ENCODE measurements at places on chromosomes 7 and 10.

- H3K27ac ChIP-seq: no peak overlapping the region
- H3K4me3 ChIP-seq: no peak overlapping the region
- peaks cover 59% of the 10 kb centered on the region for H3K4me1 ChIP-seq
- DNase-seq: no peak
- H3K27me3 ChIP-seq: no peaks in the 10 kb centered on the region
- no peaks in the 10 kb centered on the region for H3K36me3 ChIP-seq
Observed at GRCh38 chr10:74859546-74859945, 33.1 kb downstream of the KAT6B start.

- DNase-seq: no peak
- H3K36me3 ChIP-seq: no peaks in the 10 kb centered on the region
- H3K27ac ChIP-seq: no peak overlapping the region
- H3K4me3 ChIP-seq: no peak overlapping the region
- no peaks in the 10 kb centered on the region for H3K4me1 ChIP-seq
Observed at GRCh38 chr7:134365341-134366054, 48.8 kb upstream of the SLC35B4 start.

DNA sequence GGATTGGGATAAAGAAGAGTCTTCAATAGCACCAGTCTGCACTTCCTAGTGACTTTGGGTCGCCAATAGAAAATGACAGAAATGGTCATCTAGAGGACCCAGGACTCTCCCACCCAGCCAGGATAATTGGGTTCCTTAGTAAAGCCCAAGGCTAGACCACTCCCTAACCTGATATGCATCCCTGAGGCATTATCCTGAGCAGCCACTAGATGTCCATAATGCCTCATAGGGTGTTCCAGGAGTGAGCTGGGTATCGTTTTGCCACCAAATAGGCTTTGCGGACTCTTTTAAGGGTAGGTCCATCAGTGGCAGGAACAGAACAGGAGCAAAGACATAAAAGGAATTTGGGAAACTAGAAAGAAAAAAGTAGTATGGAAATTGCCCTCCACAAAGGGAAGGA is 4.5 kb upstream of the LRRC4 start:
- H3K27me3 ChIP-seq: peaks cover under 1% of the 10 kb centered on the region
- no peak overlapping the region for H3K27ac ChIP-seq
- DNase-seq: no peak
- H3K4me3 ChIP-seq: no peak overlapping the region
- H3K4me1 ChIP-seq: peaks cover 12% of the 10 kb centered on the region
- H3K36me3 ChIP-seq: no peaks in the 10 kb centered on the region

DNA sequence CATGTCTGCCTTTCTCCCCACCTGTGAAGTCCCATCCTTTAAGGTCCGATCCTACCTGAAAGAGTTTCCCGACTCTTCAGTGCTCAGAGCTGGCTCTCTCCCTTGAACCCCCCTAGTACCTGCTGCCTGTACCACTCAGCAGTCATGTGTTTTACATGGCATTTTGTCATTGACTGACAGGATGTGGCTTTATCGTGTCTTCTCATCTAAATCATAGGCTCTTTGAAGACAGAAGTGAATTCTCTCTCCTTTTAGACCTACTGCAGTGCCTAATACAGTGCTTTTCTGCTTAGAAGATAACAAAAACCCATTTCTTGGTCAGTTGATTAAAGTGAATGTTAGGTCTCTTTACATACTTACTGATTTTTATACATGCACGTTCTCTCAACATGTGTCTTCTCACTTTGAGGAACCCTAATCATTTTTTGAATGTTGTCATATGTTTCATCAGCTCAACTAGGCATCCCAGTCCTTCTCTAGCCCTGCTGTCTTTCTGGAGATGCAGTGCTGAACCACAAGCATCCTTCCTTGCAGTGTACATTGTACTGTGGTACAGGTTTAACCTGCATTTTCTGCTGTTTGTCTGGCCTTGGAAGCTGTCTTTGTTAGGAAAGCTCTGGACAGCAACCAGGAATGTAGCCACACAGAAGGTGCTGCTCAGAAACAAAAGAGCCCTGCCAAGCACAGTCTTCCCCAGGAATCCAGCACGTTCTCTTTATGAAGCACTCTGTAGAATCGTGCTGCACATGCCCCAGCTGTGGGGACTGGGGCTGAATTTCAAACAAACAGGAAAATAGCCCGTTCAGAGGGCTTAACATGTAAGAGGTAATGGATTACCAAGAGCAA is 28.1 kb upstream of the LRRC4 start:
- H3K36me3 ChIP-seq: no peaks in the 10 kb centered on the region
- H3K27ac ChIP-seq: peak overlapping the region; percentile 52
- H3K4me1 ChIP-seq: peaks cover 38% of the 10 kb centered on the region

DNA sequence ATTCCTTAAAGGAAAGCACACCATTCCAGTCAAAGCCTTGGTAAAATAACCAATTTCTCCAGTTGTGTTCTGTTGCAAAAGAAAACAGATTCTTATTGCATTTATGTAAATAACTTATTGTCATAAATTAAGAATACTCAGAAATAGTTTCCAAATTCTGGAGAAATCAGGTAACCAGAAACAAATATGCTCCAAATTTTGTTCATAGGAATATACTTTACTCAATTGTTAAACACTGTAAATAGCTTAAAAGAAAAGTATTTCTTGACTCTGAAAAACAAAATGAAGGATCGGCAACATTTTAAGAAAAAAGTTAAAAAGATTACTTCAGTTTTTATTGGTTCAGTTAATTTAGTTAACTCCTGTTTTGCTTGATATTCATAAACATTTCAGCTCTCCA is 67.1 kb upstream of the PIK3CG start:
- no peaks in the 10 kb centered on the region for H3K36me3 ChIP-seq
- no peaks in the 10 kb centered on the region for H3K27me3 ChIP-seq
- no peak overlapping the region for H3K27ac ChIP-seq
- H3K4me3 ChIP-seq: no peak overlapping the region
- H3K4me1 ChIP-seq: no peaks in the 10 kb centered on the region

- H3K27me3 ChIP-seq: no peaks in the 10 kb centered on the region
- H3K4me3 ChIP-seq: no peak overlapping the region
- H3K4me1 ChIP-seq: no peaks in the 10 kb centered on the region
- DNase-seq: no peak
Observed at GRCh38 chr10:52334595-52334994, 20.5 kb downstream of the DKK1 start.

- peaks cover 3% of the 10 kb centered on the region for H3K4me1 ChIP-seq
- H3K36me3 ChIP-seq: peaks cover 5% of the 10 kb centered on the region
- H3K27ac ChIP-seq: no peak overlapping the region
- no peak overlapping the region for H3K4me3 ChIP-seq
Observed at GRCh38 chr10:11454958-11455566, 156.4 kb downstream of the USP6NL start.

- H3K4me3 ChIP-seq: no peak overlapping the region
- no peaks in the 10 kb centered on the region for H3K36me3 ChIP-seq
- DNase-seq: no peak
- no peak overlapping the region for H3K27ac ChIP-seq
- H3K4me1 ChIP-seq: no peaks in the 10 kb centered on the region
- H3K27me3 ChIP-seq: peaks cover 2% of the 10 kb centered on the region
Observed at GRCh38 chr10:125105706-125106255, 54.6 kb downstream of the CTBP2 start.

- no peaks in the 10 kb centered on the region for H3K36me3 ChIP-seq
- H3K27ac ChIP-seq: no peak overlapping the region
- no peaks in the 10 kb centered on the region for H3K27me3 ChIP-seq
- no peak for DNase-seq
- H3K4me3 ChIP-seq: no peak overlapping the region
Observed at GRCh38 chr10:79298403-79299244, 48.6 kb upstream of the PPIF start.

GRCh38 chr10:21171197-21171935 is 274.3 kb upstream of the NEBL start:
- peaks cover 48% of the 10 kb centered on the region for H3K27me3 ChIP-seq
- no peak for DNase-seq
- H3K27ac ChIP-seq: no peak overlapping the region
- H3K4me1 ChIP-seq: peaks cover 14% of the 10 kb centered on the region
- H3K4me3 ChIP-seq: no peak overlapping the region
- H3K36me3 ChIP-seq: no peaks in the 10 kb centered on the region

DNA sequence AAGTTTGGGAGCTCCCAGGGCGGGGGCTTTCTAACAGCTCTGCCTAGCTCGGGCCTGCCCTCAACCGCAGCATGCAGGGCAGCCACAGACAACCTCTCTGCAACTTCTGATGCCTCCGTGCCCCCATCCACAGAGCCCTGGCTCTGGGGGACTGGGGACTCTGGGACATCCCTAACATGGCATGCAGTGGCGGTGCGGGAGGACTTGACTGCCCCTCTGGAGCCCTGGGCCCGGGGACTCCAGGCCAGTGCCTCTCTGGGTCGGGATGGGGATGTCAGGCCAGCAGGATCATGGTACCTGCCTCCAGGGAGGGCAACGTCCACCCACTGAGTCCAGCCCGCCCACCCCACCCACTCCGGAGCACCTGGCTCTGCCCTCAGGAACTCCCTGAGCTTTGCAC is 520 bp upstream of the AQP1 start:
- no peak overlapping the region for H3K4me3 ChIP-seq
- DNase-seq: no peak
- H3K36me3 ChIP-seq: no peaks in the 10 kb centered on the region
- H3K27me3 ChIP-seq: no peaks in the 10 kb centered on the region

- H3K27me3 ChIP-seq: peaks cover 6% of the 10 kb centered on the region
- DNase-seq: no peak
- H3K36me3 ChIP-seq: no peaks in the 10 kb centered on the region
- H3K4me3 ChIP-seq: no peak overlapping the region
- H3K4me1 ChIP-seq: no peaks in the 10 kb centered on the region
Observed at GRCh38 chr7:39045231-39045630, 67.5 kb downstream of the POU6F2 start.

DNA sequence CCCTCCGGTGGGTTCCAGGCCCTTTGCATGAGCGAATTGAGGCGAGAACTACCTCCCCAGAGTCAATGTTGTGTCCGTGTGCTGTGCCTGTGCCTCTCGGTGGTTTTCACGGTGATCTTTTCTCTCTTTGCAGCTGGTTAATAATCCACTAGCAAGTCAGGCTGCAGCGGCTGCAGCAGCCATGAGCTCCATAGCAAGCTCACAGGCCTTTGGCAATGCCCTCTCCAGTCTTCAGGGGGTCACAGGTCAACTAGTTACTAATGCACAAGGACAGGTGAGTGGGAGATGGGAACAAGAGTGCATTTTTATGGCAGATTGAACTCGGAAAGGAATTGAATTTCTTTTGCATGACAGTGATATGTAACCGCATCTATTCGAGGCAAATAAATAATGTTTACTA is 159.7 kb upstream of the YAE1 start:
- H3K27ac ChIP-seq: no peak overlapping the region
- no peaks in the 10 kb centered on the region for H3K27me3 ChIP-seq
- no peak for DNase-seq
- H3K36me3 ChIP-seq: no peaks in the 10 kb centered on the region
- H3K4me1 ChIP-seq: no peaks in the 10 kb centered on the region

DNA sequence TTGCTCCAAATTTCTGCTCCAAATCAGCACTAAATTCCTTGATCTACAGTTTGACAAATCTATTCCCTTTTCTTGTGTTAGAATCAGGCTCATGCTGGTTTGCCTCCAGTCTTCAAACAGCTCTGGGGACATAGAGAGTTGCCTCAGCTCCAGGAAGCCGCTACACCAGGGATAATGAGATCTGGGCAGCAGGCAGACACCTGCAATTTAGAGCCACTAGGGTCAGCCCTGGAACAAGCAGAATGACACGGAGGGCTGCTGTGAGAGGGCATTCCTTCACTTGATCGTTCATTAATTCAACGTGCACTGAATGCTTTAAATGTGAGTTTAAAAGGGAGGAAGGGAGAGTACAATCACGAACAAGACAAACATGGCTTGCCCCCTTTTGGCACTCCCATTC is 3.7 kb upstream of the ELMO1 start:
- no peaks in the 10 kb centered on the region for H3K27me3 ChIP-seq
- H3K27ac ChIP-seq: no peak overlapping the region
- H3K4me3 ChIP-seq: no peak overlapping the region
- no peak for DNase-seq

DNA sequence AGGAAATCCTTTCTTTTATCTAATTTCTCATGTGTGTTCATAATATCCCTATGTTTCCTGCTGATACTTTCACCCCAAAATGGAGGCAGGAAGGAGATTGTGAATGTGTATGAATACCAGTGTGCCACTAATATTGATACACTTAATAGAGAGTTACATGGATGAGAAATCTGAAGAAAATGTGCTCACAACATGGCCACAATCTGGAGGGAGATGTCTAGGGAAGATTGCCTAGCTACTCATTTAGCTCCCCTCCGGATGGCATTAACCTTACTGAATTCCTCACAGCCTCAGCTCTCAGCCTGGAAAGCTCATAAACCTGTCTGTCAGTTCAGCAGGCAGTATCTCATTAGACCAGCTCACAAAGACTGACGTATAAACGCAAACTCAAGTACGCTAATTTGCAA is 23.4 kb upstream of the DMTF1 start:
- no peak overlapping the region for H3K4me3 ChIP-seq
- no peaks in the 10 kb centered on the region for H3K36me3 ChIP-seq
- H3K4me1 ChIP-seq: no peaks in the 10 kb centered on the region

DNA sequence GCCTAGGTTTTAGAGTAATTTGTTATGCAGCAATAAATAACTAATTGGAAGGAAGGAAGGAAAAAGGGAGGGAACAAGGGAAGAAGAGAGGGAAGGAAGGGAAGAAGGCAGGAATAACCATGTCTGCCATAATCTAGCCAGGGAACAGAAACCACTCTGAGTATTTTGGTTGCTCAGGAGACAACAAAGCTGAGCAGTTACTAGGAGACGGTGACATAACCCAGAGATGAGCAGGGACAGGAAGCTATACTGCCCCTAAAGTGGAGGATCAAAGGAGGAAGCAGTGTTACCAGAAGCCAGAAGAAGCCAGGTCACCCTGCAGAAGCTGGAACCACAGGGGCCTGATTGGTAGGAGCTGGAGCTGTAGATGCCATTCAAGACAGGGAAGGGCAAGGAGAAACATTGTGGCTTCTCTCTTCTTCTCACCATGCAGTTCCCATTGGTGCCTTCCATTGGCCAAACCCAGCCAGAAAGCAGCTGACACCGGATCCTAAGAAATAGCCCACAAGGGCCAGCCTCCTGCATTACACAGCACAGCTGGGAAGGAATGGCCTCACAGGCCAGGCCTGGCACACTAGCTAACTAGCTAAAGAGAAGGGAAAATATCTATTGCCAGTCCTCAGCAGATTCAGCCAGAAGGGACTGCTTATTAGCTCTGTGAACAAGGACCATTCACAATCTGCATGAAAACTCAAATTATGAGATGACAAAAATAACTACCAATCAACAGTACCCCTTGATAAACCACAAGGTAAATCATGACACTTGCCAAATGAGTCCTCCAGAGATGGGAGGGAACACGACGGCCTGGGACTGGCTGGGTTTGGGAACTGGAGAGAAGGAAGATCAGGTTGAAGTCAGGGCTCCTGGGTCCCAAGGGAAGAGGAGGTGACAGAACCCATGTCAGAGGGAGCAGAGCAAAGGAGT is 184.5 kb upstream of the NFE2L3 start:
- H3K27me3 ChIP-seq: peaks cover 40% of the 10 kb centered on the region
- DNase-seq: no peak
- H3K4me1 ChIP-seq: peaks cover 7% of the 10 kb centered on the region
- no peak overlapping the region for H3K4me3 ChIP-seq

DNA sequence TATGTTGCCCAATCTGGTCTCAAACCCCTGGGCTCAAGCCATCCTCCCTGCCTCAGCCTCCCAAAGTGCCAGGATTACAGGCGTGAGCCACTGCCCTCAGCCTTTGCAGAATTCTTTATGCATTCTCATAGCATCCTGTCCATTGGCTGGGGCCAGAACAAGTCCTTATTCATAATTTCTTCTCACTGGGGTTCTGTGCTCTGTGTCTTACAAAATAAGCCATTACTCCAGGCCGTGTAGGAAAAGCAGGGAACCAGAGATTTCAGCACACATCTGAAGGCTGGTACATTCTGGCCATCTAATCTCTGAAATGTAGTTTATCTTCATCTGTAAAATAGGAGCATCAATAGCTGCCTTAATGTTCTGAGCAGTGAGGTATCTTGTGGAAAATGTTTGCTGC is 10.3 kb upstream of the OCM start:
- H3K4me3 ChIP-seq: no peak overlapping the region
- peaks cover 7% of the 10 kb centered on the region for H3K36me3 ChIP-seq
- no peaks in the 10 kb centered on the region for H3K27me3 ChIP-seq

Data from naive thymus-derived CD8-positive, alpha-beta T cell (primary cell).